ENCODE measurements at places on chromosomes 6 and 20.

- no peak for DNase-seq
Measured at GRCh38 chr6:21354805-21355238, 238.7 kb upstream of the SOX4 start.

DNA sequence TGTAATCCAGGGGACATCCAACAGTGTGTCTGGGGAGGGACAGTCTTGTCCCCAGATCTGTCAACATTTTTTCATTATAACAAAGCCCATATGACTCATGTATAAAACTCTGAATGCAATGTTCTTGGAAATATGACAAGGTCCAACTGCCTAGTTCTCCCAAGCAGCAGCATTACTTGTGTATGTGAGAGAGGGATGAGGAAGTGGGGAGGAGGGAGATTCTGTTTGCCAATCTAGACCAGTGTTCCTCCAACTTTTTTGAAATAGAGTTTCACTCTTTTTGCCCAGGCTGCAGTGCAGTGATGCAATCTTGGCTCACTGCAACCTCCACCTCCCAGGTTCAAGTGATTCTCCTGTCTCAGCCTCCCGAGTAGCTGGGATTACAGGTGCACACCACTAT, 394.8 kb downstream of the DHX35 start:
- no peak for DNase-seq

GRCh38 chr20:10221021-10221420, 2.4 kb downstream of the SNAP25 start:
- no peak for DNase-seq

- no peak for DNase-seq
Measured at GRCh38 chr20:53937929-53938367, 132.4 kb downstream of the BCAS1 start.

DNA sequence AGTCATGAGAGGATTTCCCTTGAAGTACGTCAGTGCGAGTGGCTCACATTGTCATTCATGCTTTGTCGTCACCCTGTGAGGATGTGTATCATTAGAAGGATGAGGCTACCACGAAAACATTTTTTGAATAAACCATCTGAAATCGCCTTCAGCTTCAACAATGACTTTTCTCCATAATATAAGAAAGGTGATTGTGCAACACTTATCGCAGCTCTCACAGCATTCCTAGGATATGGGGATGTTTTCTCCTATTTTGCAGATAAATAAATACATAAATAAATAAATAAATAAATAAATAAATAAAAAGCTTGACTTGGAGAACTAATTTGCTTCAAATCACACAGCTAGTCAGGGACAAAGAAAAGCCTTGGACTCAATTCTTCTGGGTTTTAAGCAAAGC, 326.5 kb downstream of the FOXA2 start:
- DNase-seq, result no peak

DNA sequence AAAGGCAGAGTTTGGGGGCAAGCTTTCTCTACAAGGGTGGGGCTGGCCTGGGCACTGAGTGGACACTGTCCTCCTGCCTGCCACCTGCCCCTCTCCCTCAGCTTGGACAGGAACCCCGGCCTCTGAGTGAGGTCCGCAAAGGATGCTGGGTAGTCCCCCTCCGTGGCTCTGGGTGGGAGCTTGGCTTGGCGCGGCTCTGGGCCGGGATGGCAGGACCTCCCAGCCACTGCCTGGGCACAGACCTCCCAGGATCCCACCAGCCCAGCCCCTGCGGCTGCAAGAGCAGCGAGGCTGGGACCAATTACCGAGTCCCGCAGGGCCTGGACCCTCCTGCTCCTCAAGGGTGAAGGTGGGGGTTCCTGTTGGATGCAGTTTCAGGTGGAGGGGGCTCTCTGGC, 2.9 kb upstream of the SOX18 start:
- DNase-seq, result no peak

DNA sequence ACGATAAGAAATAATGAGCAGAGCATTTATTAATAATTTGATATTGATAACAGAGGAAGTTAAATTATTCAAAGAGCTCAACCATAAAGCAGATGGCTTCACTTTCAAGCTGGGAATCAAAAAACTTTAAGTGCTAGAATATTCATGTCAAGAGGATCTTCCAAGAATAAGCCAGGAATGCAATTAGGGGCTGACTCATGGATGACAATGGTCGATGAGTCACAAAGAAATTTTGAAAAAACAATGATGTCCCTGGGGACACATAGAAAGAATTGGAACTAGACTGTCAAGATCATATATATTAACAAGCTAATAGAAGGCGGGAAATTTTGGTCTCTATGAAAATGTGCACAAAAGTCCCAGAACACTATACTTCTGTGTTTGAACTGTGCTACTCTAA, 304.1 kb downstream of the LAMA2 start:
- no peak for DNase-seq

DNA sequence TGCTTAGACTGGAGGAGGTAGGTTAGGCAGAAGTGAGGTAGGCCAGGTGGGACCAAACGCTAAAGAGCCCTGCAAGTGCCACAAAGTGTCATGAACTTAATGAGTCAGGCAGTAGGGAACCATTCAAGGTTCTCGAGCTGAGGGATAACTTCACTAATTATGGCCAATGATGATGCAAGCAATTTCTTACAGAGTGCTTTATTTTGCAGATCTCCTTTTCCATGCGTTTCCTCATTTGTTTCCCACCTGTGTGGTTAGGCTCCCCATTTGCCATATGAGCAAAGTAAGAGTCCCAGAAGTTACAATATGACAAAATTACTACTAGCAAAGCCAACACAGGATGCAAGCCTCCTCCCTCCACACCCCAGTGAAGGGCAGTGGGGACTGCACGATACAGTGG, 36.5 kb upstream of the PSMF1 start:
- no peak for DNase-seq

- no peak for DNase-seq
Measured at GRCh38 chr6:48183811-48184605, 73.0 kb upstream of the PTCHD4 start.

GRCh38 chr6:44315516-44315915, 2.4 kb upstream of the AARS2 start:
- DNase-seq, result no peak

GRCh38 chr6:161204866-161205557, 68.8 kb downstream of the AGPAT4 start:
- DNase-seq, result no peak

DNA sequence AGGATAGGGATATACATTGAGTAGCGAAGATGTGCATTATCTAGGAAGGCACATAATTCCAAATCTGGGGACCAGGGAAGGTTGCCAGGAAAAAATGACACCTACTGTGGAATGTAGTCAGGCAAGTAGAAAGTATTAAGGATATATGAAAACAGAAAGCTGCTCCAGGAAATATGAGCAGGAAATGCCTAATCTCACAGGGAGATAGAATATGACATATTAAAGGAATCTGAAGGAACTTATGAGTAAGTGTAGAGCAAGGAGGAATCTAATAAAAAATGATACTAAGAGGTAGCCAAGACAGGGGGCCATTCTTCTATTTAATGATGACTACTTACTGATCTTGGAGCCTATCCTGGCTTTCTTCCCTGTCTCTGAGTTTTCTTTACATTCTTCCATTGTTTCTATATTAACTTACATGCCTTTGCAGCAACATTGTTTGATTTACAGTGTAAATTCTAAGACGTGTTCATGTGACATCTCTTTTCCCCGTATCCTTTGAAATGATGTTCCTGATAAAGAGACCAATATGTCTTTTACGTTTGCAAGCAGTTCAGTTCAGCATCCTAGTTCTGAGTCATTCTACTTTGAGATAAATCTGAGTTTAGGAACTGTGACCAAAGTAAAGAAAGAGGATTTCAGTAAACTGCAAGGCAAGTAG, 58.6 kb downstream of the TINAG start:
- DNase-seq, result no peak

DNA sequence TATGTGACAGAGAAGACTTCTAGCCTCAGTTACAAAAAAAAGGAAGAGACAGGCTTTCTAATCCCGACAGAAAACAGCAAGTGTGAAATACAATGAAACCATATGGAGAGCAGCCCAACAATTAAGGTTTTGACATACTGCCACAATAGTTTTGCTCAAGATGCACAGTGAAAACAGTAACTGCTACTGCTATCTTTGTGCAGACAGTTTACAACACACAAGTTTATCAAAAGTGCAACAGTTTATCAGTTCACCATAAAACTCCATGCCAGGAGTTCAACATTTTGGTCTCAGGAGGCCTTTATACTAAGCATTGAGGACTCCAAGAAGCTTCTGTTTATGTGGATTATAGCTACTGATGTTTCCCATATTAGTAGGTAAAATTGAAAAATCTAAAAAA, 37.6 kb downstream of the GOPC start:
- no peak for DNase-seq

GRCh38 chr20:1456300-1456699, 10.3 kb downstream of the NSFL1C start:
- no peak for DNase-seq

DNA sequence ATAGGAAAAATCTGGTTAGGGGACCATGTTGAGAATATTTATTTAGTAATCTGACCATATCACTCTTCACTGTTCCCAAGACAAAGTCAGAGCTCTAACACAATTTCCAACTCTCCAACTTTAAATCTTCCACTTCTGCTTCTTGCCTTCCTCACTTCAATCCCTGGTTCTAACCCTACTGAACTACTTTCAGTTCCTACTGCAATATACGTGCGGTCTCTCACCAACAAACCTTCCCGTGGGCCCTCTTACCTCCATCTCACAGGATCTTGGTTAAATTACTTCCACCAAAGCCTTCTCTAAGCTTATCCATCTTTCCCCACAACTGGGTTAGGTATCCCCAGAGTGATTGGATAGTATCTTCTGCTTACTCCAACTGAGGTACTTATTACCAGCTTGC, 8.0 kb downstream of the EIF2S2 start:
- no peak for DNase-seq

DNA sequence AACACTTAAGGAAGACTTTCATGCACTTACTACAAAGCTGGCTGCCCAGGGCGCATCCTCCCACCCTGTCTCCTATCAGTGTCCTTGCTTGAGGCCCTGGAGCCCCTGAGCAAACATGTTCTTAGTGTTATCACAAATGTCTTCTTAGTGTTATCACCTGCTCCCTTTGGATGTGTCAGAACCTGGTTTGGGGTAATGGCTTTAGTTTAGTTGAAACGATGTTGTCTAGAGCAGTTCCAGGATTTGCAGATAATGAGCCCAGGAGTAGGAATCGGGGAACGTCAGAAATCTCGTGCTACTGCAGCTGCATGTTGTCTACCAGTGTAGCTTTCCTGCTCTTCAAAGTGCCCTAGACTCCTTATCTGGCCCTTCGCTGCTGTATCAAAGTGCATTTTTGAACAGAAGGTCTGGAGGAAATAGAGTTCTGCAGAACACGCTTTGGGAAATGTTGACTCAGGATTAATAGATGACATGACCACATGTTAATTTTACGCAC, 69.6 kb downstream of the PHACTR2 start:
- DNase-seq, result no peak

DNA sequence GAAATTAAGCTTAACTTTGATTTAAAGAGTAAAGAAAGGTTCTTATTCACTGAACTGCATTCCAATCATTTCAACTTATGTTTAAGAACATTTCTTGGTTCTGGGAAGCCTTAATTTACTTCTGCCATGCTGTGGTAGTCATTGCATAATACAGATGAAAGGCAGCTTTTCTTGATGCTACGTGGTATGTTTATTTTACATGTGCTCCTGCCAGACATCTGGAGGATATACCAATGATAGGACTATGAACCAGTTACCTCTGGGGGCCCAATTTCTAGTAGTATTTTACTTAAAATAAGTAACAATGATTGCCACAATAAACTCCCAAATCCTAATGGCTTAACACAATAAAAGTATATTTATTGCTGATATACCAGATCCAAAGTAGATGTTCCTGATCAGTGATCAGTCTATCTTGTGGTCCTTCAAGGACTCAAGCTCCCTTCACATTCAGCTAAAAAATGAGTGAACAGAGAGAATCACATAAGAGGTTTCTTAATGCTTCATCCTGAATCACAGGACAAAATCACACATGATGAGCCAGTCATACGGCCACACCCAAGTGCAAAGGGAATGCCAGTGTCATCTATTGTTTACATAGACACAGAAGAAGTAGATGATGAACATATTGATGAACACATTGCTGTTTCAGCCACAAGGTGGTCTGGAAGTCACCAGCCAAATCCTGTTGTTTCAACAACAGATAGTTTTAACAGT, 56.5 kb upstream of the CCN2 start:
- DNase-seq, result no peak

DNA sequence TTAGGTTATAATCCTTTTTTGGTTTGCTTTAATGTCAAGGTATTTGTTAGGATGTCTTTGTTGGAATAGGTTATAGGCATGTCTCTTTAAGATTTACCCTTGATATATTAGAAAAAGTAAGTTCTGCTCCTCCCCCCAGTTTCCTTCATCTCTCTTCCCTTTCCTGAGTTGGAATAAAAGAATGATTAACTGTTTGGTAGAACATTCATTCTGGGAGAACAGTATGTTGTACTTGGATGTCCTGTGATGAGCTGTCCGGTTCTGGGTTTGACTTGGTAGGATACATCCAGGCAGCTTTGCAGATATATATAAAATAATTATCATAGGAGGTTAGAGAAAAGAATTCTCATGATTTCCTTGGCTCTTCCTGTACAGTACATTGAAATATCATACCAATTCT, 199.6 kb upstream of the RREB1 start:
- DNase-seq, result no peak

DNA sequence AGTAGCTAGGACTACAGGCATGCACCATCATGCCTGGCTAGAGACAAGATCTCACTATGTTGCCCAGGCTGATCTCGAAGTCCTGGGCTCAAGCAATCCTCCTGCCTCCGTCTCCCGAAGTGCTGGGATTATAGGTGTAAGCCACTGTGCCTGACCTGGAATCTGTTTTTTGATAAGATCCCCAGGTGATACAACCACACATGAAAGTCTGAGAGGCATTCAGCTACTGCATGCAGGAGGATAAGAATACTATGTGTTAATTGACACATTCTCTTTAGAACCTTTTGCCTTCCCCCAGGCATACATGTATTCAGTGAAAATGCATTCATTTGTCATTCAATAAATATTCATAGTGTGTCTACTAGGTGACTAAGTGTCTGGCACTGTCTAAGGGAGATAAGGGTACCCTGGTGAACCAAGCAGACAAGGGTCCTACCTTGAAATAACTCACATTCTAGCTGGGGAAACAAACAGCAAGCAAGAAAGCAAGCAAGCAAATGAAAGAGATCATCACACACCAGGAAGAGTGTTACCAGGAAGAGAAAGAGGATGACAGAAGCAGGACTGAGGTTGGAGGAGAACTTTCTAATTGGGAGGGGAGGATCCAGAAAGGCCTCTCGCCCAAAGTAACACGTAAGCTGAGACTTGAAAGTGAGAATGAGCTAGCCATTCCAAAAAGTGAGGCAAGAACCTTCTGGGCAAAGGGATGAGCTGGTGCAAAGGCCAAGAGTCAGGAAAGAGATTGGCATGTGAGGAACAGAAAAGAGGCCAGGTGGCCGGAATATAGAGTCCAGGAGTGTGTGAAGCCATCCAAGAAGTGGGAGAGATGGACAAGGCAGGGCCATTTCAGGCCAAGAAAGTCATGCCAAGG, 6.5 kb downstream of the GFOD1 start:
- DNase-seq, result no peak

- DNase-seq, result no peak
Measured at GRCh38 chr20:51653226-51653625, 110.7 kb upstream of the NFATC2 start.

All from GM12891 (cell line).